ENCODE measurements at places on chromosomes 5 and 9.

- H3K4me3 ChIP-seq, result no peak overlapping the region
- peaks cover 18% of the 10 kb centered on the region for H3K27me3 ChIP-seq
- no peaks in the 10 kb centered on the region for H3K36me3 ChIP-seq
- H3K27ac ChIP-seq, result no peak overlapping the region
- H3K4me1 ChIP-seq, result peaks cover under 1% of the 10 kb centered on the region
- DNase-seq, result no peak
Measured at GRCh38 chr5:167993771-167994170, 297.7 kb upstream of the WWC1 start.

- no peaks in the 10 kb centered on the region for H3K27me3 ChIP-seq
- H3K4me1 ChIP-seq, result peaks cover 4% of the 10 kb centered on the region
- no peak for DNase-seq
- H3K36me3 ChIP-seq, result peaks cover 11% of the 10 kb centered on the region
Measured at GRCh38 chr9:128161215-128161902, 1.3 kb downstream of the BBLN start.

GRCh38 chr5:53934151-53934820 lies 373.8 kb downstream of the NDUFS4 start:
- H3K27ac ChIP-seq, result no peak overlapping the region
- H3K4me1 ChIP-seq, result peaks cover 11% of the 10 kb centered on the region
- no peak overlapping the region for H3K4me3 ChIP-seq
- H3K27me3 ChIP-seq, result peaks cover 3% of the 10 kb centered on the region
- peaks cover 3% of the 10 kb centered on the region for H3K36me3 ChIP-seq

- H3K36me3 ChIP-seq, result no peaks in the 10 kb centered on the region
- peaks cover 6% of the 10 kb centered on the region for H3K4me1 ChIP-seq
- H3K4me3 ChIP-seq, result no peak overlapping the region
- H3K27me3 ChIP-seq, result peaks cover 6% of the 10 kb centered on the region
- no peak overlapping the region for H3K27ac ChIP-seq
- no peak for DNase-seq
Measured at GRCh38 chr9:77451507-77451906, 196.6 kb downstream of the GNA14 start.

- H3K36me3 ChIP-seq, result no peaks in the 10 kb centered on the region
- H3K4me1 ChIP-seq, result peaks cover 3% of the 10 kb centered on the region
- no peak overlapping the region for H3K4me3 ChIP-seq
Measured at GRCh38 chr5:161155451-161155850, 303.4 kb upstream of the ATP10B start.

DNA sequence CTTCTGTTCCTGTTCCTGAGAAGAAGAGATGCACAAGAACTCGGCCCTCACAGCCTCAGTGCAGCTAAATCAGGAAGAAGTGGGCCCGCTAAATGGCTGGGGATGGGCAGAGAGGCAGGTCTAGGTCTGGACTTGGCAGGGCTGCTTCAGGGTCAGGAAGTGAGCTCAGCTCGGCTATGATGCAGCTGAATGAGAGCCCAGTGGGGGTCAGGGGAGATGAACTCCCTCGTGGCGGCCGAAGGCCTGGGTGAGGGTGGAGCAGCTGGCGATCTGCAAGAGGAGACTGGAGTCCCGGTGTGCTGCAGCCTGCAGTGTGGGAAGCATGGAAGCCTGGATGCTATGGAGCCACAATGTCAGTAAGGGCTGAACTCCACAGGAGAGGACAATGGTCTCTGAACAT lies 466.2 kb downstream of the SPOCK1 start:
- no peak for DNase-seq
- peaks cover 29% of the 10 kb centered on the region for H3K4me1 ChIP-seq
- H3K36me3 ChIP-seq, result no peaks in the 10 kb centered on the region
- peaks cover 17% of the 10 kb centered on the region for H3K27me3 ChIP-seq

Data from progenitor cell of endocrine pancreas (in vitro differentiated cells).